Hepatocyte (in vitro differentiated cells): ENCODE measurements at places on chromosomes 7 and 10. TPM values are rescaled to one million over a fixed set of nuclear protein-coding genes. Genes with fewer than 3 reads are reported as not detected.

The SYT15B gene
- not detected in 2 replicates for total RNA-seq

The BTBD16 gene
- total RNA-seq: 0.47 and 0.92 TPM in 2 replicates

The PRXL2A gene
- total RNA-seq: 159 and 166 TPM in 2 replicates

GRCh38 chr10:95375418-95375817, 84.6 kb upstream of the PDLIM1 start:
- no peak overlapping the region for H3K27ac ChIP-seq
- no peak overlapping the region for H3K4me3 ChIP-seq
- no peaks in the 10 kb centered on the region for H3K36me3 ChIP-seq
- no peak for DNase-seq
- no peaks in the 10 kb centered on the region for H3K27me3 ChIP-seq
- no peaks in the 10 kb centered on the region for H3K4me1 ChIP-seq

- no peak for DNase-seq
- no peaks in the 10 kb centered on the region for H3K27me3 ChIP-seq
- H3K36me3 ChIP-seq: no peaks in the 10 kb centered on the region
- H3K4me1 ChIP-seq: peaks cover 5% of the 10 kb centered on the region
- no peak overlapping the region for H3K27ac ChIP-seq
Observed at GRCh38 chr10:63221950-63222349, 88.8 kb downstream of the NRBF2 start.
